ENCODE measurements at places on chromosomes 12 and 14.

DNA sequence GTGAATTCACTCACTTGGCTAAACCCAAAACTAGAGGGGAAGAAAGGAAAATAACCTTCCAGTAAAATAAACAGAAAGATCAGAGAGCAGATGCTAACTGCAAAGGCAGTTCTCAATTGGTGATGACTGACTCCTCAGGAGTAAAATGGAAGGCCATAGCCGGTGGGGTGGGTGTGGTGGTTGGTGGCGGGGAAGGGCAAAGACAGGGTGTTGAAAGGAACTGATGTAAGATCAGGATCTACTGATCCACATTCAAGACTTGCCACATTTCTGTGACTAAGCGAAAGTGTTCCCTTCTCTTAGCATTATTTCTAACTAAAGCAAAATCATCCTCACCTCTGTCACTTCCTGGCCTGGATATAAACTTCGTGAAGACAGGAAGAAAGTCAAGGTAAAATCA lies 26.3 kb upstream of the TC2N start:
- no peak for DNase-seq

DNA sequence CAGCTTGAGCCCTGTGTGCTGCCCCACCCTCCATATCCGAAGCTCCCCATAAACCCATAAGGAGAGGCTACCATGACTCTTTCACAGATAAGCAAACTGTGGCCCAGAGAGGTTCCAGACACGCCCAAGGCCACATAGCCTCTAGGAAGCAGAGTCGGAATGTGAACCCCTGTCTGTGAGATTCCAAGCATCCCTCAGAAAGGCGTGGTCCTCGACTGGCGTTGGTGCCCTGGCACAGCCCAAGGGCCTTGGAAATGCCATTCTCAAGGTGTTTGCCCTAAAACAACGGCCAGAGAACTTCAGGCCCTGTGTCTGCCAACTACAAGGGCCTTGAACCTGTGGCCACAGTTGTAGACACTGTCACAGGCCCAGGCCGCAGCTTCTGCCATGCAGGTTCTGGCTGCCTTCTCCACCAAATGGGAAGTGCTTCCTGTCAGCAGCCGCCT lies 8.5 kb upstream of the DIO3 start:
- DNase-seq, result no peak

- no peak for DNase-seq
Observed at GRCh38 chr12:109500406-109501185, 23.2 kb downstream of the UBE3B start.

DNA sequence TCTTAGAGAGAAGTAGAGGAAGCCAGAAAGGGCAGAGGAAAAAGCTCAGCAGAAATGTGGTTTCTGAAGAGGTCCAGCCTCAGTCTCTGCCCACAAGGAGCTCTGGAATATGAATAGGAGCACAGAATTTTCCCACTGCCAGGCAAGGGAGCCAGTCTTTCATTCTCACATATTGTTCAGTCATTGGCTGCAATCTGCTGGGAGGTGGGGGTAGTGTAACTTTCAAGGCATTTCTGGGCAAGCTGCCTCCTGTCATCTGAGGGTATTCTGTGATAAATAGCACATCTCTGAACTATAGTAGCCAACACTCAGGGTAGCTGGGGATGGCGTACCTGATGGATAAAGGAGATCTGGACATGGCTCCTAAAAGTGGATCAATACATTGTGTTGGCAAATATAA lies 127.2 kb downstream of the LRRK2 start:
- no peak for DNase-seq

DNA sequence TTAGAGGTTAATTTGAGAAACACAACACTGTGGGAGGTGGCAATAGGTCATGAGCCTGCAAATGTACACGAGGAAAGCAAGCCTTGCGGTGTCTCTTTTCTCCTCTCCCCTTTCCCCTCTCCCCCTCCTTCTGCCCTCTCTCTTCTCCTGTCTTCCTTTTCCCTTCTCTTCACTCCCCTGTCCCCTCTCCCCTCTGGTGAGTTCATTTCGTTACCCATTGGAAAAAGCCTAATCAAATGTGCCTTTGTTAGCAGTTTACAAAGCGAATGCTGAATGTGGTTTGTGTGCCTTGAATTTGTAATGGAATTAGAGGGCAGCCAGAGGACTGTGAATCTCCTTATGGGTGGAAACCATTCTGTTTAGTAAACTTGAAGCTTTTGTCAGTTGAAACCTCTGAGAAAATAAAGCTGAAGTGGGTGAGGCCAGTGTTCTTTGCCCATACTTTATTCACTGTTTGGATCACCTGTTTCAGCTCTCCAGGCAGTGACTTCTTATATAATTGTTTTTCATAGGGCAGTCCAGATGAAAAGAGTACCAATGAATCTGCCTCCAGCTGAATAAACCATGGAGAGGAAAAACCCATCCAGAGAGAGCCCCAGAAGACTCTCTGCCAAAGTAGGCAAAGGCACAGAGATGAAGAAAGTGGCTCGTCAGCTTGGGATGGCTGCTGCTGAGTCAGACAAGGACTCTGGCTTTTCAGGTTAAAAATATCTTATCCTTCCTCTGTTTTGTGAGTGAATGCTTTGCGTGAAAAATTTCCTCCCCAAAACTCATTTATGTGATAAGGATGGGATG lies 7.3 kb downstream of the CIPC start:
- DNase-seq, result no peak

DNA sequence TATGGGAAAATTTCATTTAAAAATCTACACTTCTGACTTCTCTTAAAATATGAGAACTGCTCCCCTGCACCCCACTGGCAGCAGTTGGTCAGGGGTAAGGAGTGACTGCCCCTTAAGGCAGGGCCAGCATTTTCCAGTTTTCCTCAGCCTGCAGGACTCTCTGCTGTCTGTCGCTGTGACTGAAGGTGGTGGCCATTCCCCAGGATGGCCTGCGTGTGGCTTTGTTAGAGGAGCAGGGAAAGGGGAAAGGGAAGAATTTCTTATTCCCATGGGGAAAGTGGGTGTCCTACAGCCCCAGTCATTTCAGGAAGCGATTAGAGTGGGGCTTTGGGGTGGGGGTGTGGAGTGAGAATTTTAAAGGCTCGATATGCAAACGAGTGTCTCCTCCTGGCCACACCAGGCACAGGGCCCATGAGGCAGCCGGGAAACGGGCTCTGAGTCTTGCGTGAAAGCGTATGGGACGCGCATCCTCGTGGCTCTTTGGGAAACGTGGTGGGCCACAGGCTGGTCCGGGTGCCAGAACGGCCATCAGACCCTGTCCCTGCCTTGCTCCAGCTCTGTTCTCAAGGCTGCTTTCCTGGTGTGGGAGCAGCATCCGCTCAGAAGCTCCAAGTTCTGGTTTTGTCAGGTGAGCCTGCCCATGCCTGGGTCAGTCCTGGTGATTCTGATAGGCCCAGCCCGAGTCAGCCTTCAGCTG lies 23.5 kb downstream of the ADGRD1 start:
- no peak for DNase-seq

DNA sequence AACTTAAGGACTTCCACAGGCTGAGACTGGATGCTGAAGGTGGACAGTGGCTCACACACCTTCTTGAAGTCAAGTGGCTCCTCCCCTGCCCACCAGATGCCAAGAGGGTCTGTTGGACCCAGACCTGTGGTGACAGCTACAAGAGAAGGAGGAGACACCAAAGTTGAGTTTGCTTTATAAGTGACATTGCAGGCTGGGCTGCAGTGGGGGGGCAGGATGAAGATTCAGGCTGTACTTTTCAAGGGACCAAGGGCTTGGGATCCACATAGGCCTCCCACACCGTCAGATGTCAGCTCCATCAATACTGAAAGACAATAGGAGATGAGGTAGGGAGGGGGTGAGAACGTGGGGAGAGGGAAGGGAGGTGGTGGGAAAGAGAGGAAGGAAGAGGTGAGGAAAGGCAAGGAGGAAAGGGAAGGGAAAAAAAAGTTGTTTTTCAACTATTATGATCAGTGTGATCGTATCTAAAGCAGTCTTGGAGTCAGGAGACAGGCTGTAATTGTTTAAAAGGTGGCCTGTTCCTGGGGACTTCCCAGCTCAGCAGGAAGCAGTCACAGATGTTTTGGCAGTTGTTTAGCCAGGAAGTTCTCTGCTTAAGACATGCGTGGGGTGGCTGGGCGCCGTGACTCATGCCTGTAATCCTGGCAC lies 84.1 kb upstream of the RESF1 start:
- peak; percentile 33 for DNase-seq

GRCh38 chr12:120358412-120359100 lies 10.4 kb downstream of the MSI1 start:
- no peak for DNase-seq

- no peak for DNase-seq
Observed at GRCh38 chr12:737122-737739, 15.1 kb upstream of the WNK1 start.

DNA sequence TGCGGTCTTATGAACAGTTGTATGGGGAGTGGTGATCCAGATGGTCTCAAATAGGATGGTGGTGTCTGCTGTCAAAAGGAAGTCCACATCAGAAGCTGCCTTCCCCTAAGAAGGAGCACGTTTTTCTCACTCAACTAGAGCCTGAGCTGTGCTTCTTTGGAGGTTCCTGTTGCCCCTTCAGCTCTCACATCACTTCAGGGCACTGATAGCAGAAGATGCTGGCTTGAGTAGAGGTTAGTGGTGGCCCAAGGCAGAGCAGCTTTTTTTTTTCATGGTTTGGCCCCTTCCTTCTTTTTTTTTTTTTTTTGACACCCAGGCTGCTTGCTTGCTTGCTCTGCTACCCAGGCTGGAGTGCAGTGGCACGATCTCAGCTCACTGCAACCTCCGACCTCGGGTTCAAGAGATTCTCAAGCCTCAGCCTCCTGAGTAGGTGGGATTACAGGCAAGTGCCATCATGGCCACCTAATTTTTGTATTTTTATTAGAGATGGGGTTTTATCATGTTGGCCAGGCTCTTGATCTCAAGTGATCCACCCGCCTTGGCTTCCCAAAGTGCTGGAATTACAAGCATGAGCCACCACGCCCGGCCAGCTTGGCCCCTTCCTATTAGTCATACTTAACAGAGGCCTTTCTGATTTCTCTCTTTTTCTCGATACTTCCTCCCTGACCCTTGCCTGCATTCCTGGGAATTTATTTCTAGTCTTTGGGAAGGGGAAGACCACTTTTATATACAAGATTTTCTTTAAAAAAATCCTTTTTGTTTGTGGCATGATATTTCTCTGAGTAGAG lies 31.6 kb downstream of the KLRD1 start:
- DNase-seq, result no peak

DNA sequence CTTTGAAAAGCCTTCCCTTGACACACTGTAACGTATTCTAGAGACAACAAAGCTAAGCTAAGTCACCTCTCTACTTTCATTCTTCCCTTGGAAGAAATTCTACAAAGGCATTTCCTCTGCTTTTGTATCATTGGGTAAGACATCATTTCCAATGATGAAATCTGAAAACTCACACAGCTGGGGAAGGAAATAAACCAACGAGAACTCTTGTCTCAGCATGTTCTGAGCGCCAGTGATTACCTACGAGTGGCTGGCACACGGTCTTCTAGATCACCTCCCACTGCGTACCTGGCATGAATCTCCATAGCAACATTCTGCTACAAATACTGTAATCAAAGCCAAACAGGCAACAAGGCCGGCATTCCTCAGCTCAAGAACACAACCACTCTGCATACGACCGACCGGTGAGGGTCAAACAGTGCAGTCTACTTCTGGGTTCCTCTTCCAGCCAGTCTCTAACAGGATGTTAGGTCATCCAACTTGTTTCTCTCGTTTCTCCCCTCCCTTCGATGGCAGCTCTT lies 7.6 kb downstream of the VPS37B start:
- DNase-seq, result peak; percentile 45

- DNase-seq, result no peak
Observed at GRCh38 chr12:5742258-5742657, 202.8 kb downstream of the ANO2 start.

All from fibroblast of skin of abdomen (primary cell).